ENCODE measurements at places on chromosomes 7 and 10.

- DNase-seq, result no peak
Measured at GRCh38 chr7:90994121-90994520, 270.1 kb upstream of the FZD1 start.

- DNase-seq, result no peak
Measured at GRCh38 chr10:6486309-6486708, 93.8 kb downstream of the PRKCQ start.

DNA sequence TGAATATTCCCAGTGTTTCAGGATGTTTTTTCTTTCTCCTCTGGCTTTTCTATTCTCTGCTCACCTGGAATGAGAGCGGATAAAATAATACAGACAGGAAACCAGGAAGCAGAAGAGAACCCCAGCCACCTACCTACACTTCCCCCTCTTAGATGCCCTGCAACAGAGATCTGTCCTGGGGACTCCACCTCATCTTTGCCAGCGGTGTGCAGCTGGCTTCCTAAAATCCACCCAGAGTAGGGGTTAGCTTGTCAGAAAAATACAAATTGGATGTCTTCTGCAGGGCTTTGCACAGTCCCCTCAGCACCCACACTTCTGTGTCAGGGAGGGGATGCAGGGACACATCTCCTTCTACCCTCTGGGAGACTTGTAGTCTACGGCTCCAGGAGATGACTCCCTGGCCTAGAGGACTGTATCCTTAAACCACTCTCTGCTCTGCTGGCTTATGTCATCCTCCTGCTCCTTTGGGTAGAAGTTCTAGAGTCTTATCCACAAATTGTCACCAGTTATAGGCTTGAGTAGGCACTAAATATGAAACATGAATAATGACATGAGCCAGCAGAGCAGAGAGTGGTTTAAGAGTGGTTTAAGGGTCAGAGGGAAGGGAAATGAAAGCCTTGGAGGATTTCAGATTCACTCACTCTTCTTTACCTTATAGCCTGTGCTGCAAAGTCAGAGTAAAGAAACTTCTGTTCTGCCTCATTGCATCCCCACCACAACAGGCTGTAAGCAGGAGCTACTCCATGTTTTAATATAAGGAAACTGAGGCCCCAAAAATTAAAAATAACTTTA lies 749.4 kb downstream of the AUTS2 start:
- no peak for DNase-seq

DNA sequence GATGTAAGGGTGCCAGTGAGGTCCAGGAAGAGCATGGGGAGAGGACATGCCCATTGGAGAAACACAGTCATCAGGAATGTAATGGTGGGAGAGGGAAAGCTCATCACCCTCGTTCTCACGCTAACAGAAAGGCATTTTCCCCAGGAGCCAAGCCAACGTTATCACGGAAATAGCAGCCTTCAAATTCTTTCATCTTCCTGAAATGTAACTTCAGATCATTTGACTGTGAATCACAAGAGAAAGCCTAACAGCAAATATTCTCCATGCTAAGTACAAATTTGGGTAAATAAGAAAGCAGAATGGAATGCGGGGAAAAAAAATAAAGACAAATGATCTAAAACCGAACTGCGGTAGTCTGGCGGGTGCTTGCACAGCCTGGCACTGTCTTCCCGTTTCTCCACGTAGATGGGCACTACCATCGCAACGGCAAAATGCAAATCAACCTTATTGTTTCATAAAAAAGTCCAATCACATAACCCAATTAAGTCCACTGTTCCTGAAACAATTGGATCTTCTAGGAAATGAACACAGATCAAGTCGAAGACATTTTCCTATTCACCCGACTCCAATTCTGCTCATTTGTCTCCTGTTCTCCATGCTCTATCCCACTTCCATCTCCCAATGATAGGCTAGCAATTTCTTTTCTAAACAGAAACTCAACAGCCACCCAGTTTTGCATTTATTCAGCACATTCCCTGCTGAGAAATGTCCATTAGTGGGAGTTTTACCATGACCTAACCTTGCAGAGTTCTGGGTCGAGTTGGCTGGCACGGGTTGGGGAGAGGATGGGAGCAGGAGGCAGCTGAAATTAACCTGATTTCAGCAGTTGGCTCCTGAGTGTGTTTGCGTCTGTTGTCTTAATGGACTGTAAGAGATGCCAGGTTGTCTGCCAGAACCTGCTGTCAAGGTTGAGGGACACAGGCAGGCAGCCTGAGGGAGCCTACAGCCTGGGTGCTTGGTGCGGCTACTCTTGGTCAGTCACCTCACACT lies 74.6 kb upstream of the FRMD4A start:
- peak; percentile 56 for DNase-seq

- DNase-seq, result no peak
Measured at GRCh38 chr10:73015779-73016178, 61.2 kb upstream of the PLA2G12B start.

DNA sequence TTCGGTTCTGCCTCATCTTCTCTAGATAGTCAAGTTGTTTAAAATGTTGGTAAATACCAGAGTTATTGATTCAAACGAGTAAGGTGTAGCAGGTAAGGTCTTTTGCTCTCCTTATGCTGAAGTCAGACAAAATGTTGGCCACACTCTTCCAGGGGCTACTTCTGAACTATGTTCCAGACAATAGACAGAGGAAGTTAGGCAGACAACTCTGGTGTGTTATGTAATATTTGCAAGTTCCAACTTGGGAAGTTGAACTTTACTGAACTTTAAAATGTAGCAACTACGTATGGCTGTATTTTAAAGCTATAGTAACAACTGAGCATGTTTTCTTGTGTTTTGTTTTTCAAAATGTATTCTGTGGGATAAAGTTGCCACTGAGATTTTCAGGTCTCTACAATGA lies 125.7 kb upstream of the NEBL start:
- no peak for DNase-seq

- DNase-seq, result no peak
Measured at GRCh38 chr7:130943336-130943901, 209.4 kb upstream of the KLF14 start.
